CD4-positive, alpha-beta T cell treated with Interferon alpha-2 for 1 hour (primary cell): ENCODE measurements at places on chromosomes 12 and 14.

- no peak for DNase-seq
Measured at GRCh38 chr12:131699434-131699833, 11.5 kb upstream of the SFSWAP start.

DNA sequence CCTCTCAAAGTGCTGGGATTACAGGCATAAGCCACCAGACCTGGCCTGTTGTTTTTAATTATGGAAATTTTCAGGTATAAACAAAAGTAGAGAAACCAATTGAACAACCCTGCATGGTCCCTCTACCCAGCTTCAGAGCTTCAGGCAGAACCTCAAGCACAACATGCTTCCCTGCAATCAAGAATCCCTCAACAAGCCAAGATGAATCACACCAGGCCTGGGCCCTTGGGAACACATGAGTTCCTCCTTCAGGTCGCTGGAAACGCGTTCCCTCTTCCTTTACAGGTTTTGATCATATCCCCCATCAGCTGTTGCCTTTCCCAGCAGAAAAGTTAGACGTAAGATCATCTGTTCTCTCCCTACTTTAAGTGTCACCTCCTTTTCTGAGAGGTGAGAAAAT is 20.5 kb upstream of the CORO1C start:
- no peak for DNase-seq

DNA sequence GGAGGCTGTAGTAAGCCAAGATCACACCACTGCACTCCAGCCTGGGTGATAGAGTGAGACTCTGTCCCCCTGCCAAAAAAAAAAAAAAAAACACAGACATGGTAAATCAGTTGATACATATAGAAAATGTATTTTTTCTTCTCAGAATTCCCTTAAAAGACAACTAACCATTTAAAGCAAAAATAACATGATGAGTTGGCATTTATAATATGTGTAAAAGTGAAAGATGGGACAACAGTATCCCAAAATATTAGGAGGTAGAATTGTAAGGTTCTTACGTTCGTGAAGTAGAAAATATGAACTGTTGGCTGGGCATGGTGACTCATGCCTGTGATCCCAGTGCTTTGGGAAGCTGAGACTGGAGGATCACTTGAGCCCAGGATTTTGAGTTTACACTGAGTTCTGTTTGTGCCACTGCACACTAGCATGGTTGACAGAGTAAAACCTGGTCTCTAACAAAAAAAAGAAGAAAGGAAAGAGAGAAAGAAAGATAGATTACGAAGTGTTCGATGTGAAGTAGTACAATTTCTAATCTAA is 296.7 kb downstream of the FBXL14 start:
- DNase-seq: no peak

DNA sequence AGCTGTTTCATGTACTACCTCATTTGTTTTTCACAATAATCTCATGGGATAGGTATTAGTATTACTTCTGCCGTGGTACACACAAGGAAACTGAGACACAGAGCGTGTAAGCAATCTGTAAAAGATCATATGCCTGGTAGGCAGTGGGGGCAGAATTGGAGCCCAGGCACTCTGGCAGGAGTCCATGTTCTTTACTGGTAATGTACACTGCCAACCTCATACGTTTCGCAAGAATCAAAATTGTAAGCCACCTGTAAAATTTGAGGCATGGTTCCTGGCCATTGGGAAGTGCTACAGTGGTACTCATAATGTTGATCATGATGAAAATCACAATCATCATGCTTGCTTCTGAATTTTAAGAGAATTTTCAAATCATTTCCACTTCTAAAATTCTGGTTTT is 40.7 kb downstream of the TMTC1 start:
- no peak for DNase-seq

DNA sequence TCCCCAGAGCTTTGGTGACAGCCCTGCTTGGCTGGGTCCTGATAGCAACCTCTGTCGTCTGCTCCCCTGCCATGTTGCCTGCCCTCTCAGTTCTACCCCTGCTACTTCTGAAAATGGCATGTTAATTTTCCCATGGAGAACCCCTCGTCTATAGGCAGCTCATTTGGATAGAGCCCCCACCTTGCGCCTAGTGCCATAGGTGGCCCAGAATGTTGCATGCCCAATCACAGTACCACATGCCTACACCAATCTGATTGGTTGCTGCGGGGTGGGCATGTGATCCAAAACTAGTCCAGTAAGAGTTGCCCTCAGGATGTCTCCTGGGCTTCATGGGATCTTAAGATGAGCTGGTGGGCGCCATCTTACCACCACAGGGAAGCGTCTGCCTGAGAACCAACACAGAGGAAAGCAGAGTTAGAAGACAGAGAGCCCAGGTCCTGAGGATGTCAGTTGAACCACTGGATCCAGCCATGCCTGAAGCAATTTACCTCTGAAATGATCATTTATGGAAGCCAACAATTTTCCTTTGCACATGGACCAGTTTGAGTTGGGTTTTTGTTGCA is 85.7 kb downstream of the PAPOLA start:
- no peak for DNase-seq

- no peak for DNase-seq
Measured at GRCh38 chr12:2285462-2285861, 232.7 kb downstream of the CACNA1C start.

DNA sequence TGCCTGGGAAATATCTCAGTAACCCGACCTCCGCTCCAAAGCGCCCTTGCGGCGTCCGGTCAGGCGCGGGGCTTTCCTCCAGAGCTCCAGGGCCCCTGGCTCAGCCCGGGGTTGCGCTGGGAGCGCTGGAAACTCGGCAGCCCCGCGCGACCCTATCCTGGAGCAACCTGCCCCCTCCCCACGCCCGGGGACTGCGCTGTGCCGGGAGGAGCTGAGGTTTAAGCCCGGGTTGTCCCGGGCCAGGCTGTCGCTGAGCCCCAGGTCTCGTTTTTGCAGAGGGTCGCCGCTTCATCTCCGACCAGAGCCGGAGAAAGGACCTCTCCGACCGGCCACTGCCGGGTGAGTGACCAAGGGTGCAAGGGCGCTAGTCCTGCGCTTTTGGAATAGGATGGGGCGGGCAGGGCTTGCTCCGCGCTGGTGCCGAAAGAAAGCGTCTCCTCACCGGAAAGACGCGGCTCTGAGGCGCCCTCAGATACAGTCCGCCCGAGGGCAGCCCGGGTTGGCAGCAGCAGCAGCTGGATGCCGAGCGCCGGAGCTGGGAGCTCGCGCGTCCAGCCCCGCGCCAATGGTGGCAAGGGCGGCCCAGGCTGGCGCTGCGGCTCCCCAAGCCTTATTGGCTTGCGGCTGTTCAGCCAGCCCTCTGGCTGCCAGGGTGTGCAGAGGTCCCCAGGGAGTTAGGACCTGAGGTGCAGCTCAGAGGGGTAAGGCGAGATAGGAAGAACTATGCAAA is 1.5 kb downstream of the SPX start:
- peak; percentile 58 for DNase-seq

- no peak for DNase-seq
Measured at GRCh38 chr14:54719406-54719805, 152.5 kb downstream of the SAMD4A start.

DNA sequence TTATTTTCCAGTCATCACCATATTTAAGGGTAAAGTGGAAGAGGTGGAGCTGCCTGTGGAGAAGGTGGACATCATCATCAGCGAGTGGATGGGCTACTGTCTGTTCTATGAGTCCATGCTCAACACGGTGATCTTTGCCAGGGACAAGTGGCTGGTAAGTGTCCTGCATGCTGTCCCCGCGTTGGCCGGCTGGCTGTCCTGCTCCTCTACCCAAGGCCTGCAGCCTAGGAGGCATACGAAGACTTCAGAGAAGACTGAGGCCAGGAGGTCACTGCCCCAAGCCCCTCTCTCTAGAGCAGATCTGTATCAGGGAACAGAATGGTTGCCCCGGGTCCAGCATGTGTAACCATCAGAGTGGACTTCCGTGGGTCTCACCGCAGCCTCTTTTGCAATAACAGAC is 77.7 kb downstream of the PRMT8 start:
- DNase-seq: no peak

- no peak for DNase-seq
Measured at GRCh38 chr14:29240066-29240465, 473.5 kb downstream of the FOXG1 start.

GRCh38 chr14:48665077-48665784 is 920.9 kb downstream of the RPS29 start:
- no peak for DNase-seq

DNA sequence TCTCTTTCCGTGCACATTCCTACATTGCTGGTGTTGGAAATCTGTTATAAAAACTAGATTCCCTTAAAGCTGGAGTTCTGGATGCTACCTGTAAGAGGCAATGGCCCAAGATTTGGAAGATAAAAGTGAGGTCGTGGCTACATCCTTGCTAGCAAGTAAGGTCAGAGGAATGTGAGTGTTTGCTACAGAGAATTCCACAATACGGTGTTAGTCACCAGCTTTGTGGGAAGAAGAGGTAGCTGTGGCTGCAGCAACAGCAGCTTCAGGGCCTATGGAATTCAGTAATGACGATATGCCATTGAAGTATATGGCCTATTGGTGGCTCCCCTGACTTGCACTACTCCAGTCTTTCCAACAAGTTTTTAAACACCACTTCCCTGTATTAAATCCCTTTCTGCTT is 227.7 kb upstream of the TMEM260 start:
- no peak for DNase-seq

DNA sequence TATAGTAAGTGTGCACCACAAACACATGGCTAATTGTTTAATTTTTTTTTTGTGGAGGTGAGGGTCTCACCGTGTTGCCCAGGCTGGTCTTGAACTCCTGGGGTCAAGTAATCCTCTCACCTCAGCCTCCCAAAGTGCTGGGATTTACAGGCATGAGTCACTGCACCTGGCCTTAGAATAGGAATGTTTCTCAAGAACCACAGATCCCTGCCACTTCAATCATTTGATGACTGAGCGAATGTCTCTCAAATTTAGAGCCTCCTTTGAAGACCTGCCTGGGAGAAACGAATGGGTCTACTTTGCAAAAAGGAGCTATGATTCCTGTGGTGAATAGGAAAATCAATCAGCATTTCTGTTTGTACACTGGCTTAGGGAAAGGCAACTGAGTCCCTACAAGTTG is 33.5 kb upstream of the CHST11 start:
- DNase-seq: no peak

DNA sequence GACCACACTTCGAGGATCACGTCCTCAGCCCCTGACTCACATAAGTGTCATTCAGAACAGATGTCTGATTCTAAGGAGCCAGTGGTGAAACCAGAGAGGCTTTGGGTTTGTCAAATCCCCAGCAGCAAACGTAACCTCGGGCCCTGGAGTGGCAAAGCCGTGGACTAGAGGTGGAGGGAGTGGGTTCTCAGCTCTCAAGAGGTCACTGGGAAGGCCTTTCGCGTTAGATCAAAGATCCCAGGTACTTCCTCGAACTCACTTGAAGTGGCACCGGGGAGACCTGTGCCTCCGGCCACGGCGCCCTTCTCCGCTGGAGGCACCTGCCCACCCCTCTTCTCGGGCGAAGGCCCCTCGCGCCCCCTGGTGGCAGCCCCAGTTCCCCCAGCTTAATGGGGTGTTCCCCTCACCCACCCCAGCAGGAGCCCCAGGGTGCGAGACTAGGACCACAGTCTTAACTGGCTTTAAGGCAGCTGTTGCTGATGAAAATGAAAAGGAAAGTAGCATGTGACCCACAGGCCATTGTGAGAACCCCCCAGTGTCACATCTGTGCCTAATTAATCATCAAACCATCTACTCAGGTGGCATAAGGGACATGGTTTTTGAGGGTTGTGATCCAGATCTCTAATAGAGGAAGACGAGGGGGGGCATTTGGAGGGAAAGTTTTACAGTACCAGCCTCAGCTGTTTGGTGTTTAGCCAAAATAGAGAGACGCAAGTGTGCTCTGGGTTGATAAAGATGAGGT is 672 bp upstream of the ESR2 start:
- DNase-seq: peak; percentile 81

- DNase-seq: no peak
Measured at GRCh38 chr12:120810021-120810420, 84.4 kb downstream of the ACADS start.

DNA sequence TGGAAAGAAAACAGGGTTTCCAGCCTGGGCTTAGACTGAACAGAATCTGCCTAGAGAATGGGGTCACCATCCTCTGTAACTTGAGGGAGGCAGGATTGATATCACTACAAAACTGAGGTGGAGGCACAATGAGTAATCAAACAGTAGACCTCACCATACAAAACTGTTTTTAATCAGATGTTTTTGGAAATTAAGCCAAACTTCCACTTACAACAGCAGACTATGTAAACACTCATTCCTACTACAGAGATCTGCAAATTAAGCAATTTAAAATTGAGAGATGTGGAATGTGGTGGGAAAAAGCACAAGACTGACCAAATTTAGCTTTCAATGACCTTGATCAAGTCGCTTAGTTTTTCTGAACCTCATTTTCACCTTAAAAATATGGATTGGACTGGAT is 104.3 kb upstream of the SLC38A4 start:
- no peak for DNase-seq

DNA sequence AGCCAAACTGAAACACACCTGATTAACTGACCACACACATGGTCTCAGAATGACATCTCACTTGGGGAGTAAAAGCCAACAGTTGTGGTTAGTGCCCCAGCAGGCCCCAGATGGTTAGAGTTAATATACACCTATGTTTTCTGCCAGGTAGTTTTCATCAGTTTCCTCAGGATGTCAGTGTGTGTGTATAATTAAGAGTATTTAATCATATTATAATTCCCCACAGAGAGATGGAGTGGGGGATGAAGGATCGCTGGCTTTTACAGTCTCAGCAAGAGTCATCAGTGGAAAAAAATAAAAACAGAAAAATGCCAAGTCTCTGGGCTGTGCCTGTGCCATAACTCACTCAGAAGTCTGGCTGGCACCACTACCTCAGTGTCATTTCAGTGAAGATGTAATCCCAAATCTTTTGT is 412.5 kb downstream of the ZFP36L1 start:
- DNase-seq: no peak

- DNase-seq: no peak
Measured at GRCh38 chr14:104230119-104230815, 91.9 kb downstream of the KIF26A start.

GRCh38 chr14:94113490-94113889 is 3.0 kb downstream of the IFI27 start:
- no peak for DNase-seq

GRCh38 chr14:89041257-89041582 is 216.8 kb downstream of the TTC8 start:
- DNase-seq: no peak

DNA sequence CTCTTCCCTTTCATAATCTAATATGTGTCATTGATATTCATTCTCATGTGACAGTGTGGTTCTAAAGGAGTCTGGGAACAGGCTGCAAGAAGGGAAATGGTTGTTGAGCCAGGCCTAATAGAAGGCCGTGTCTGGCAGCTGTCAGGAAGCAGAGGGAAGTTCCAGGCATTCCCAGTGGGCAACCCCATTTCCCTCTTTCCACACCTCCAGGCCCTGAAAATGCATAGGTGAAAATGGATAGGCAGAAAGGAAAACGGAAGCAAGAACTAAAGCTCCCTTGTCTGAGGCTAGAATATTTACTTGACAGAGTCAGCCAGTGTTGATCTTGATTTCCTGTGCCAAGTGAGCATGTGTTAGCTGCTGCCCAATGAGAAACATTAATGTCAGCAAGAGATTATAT is 97.7 kb downstream of the PPM1A start:
- no peak for DNase-seq
